Right lung (tissue), 10 donors: ENCODE measurements at places on chromosomes 4 and X. TPM values are rescaled to one million over a fixed set of nuclear protein-coding genes. Genes with fewer than 3 reads are reported as not detected.

The IL13RA1 gene
- 48.0 TPM for polyA plus RNA-seq

The VCX2 gene
- not detected for polyA plus RNA-seq

The TMEM35A gene
- 17.0 TPM for polyA plus RNA-seq

The ARHGAP36 gene
- polyA plus RNA-seq, result 0.94 TPM

The UBA1 gene
- polyA plus RNA-seq, result 199 TPM

The AKAP14 gene
- 1.8 TPM for polyA plus RNA-seq

The ADH7 gene
- polyA plus RNA-seq, result not detected

The MAGEA2 gene
- not detected for polyA plus RNA-seq

DNA sequence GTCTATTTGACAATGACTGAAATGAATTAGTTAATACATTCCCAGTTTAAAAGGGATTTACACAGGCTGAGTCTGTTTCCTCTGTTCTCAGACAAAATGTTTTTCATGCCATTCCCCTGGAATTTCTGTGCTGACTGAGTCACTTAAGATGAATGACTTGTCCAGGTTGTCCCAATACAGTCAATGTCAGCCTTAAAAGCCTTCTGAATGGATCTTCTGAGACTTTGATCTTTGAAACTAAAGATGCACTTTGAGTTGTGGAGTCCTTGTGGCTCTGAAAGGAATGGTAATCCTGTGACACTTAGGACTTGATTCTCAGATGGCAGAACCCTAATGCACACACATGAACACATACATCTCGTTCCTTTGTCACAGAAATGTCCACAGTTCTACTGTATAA, 622.2 kb upstream of the GRID2 start:
- no peak for DNase-seq

DNA sequence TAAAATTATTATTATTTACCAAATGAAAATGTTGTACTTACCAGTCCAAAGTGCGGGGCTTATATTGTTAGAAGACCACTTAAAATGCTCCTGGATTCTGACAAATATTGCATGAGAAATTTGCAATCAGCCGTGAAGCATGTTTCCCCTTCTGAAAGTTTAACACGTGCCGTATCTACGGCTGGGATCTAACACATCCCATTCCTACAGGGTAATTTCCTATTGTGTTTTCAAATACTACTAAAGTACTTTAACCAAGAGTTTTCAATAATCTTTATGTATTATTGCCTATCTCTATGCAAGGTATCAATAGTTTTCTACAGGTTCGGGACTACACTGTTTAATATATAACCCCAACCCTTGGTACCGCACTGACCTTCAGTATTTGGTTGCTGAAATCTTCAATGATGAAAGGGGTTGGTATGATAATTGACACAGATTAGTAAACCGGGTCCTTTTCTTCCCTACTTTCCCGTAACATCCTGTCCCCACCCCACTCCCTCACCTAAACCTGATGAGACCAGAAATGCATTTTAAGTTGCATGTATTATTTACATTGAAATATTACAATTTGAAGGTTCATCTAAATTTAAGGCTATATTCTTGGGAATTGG, 795 bp upstream of the BRWD3 start:
- no peak for DNase-seq

DNA sequence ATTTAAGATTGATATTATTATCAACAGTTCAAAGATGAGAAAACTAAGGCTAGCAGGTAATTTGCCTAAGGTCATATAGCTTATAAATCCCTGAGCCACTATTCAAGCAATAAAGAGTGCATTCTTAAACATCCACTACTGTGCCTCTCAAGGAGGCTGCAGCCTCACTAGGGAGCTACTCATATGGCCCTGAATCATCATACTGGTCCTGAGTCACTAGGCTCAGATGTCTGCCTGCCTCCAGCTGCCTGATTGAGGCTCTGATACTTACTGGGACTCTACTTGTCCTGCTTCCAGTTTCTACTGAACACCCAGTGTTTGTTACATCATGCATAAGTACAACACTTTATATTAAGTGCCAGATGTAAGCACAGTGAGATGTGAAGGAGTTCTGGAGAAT, 110.7 kb downstream of the AASDH start:
- DNase-seq, result no peak

DNA sequence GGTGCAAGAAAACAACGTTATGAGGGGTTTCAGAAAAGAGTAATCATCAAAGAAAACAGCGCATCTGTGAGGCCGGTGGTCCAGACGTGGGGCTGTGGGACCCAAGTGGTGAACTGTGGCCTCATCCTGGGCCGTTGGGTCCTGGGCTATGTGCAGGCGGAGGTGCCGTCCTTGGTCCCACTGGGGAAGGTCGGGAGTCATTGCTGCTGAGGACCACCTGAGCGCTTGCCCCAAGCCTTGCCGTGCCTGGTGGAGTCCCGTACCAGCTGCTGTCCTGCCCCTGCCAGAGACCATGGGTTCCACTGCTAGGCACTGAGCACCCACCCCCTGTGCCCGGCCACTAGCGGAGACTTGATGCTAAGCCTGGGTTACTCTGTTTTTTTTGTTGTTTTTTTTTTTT, 25.5 kb upstream of the UVSSA start:
- DNase-seq, result no peak

GRCh38 chr4:51885363-51885762, 42.4 kb downstream of the DCUN1D4 start:
- no peak for DNase-seq

- DNase-seq, result no peak
These were observed 48.6 kb upstream of the RASSF6 start for GRCh38 chr4:73668782-73669201.

GRCh38 chr4:169583563-169583962, 28.8 kb downstream of the NEK1 start:
- no peak for DNase-seq

GRCh38 chr4:123603165-123603564, 206.6 kb downstream of the SPRY1 start:
- DNase-seq, result no peak

- no peak for DNase-seq
These were observed 123.9 kb upstream of the NAP1L5 start for GRCh38 chr4:88821522-88821921.

GRCh38 chr4:173736840-173737239, 206.8 kb upstream of the HAND2 start:
- no peak for DNase-seq

DNA sequence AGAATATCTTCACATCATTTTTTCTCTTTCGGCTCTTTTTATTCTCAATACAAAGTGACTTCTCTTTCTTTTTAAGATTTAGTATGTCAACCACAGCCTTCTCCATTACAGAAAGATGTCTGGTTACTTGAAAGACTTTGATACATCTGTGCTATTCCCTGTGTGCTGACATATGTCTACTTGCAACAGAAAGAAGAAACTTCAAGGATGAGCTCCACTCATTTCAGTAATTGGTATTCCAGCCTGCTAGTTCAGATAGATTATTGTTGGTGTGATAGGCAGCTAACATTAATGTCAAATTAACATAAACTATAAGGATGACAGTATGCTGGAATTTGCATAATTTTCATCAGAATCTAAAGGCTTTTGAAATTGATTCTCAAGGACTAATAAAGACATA, 948.7 kb downstream of the PCDH18 start:
- DNase-seq, result no peak

GRCh38 chr4:100063355-100063754, 113.3 kb upstream of the H2AZ1 start:
- DNase-seq, result no peak

DNA sequence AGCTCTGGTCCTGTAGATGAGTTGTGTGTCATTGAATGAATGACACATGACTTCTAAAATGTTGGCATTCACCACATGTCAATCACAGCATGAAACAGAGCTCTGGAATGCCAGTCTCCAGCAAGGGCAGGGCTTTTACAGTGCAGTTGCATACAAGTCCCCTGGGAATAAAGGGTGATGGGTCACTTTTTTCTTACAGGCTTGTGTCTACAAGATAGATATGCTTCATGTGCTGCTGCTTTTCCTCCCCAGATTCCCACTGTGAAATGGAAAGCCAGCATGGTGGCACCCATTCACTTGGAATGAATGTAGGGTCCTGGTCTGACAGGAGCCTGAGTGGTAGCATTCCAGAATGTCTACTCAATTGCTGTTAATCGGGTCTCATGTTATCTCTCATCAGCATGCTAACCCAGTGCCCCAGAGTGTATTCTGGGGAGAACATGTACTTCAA, 159.1 kb upstream of the KIT start:
- no peak for DNase-seq

DNA sequence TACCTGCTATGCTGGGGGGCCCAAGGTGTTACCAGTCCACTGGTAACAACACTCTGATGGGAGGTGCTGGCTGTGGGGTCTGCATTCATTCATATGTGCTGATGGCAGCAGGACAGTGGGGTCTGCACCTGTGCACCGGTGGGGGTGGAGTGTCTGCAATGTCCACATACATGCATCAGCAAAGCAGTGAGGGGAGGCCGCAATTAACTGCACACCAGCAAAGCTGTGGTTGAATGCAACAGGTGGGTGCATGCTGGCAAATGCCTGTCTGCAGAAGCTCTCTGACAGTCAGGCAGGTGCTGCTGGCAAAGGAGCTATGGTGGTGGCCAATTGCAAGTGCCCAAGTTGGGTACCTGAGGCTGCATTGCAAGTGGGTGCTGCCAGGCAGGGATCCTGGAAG, 426.5 kb upstream of the FMR1 start:
- DNase-seq, result no peak

DNA sequence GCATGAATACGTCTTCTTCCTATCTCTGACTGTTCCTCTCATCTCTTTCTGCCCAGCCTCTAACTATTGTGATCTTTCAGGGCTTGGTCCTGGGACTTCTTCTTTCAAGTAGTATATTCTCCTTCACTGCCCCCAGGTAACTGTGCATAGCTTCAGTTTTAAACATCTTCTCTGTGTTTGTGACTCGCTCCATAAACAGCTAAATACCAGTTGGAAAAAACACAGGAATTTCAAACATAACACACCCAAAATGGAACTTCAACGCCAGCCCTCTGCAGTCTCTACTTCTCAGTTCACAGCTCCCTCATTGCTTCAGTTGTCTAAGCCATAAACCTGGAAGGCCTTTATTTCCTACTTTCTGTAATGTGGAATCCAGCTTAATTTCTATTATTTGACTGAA, 16.6 kb downstream of the TRIML2 start:
- DNase-seq, result no peak
